Fibroblast of upper back skin (primary cell): ENCODE measurements at places on chromosomes 1 and 21.

DNA sequence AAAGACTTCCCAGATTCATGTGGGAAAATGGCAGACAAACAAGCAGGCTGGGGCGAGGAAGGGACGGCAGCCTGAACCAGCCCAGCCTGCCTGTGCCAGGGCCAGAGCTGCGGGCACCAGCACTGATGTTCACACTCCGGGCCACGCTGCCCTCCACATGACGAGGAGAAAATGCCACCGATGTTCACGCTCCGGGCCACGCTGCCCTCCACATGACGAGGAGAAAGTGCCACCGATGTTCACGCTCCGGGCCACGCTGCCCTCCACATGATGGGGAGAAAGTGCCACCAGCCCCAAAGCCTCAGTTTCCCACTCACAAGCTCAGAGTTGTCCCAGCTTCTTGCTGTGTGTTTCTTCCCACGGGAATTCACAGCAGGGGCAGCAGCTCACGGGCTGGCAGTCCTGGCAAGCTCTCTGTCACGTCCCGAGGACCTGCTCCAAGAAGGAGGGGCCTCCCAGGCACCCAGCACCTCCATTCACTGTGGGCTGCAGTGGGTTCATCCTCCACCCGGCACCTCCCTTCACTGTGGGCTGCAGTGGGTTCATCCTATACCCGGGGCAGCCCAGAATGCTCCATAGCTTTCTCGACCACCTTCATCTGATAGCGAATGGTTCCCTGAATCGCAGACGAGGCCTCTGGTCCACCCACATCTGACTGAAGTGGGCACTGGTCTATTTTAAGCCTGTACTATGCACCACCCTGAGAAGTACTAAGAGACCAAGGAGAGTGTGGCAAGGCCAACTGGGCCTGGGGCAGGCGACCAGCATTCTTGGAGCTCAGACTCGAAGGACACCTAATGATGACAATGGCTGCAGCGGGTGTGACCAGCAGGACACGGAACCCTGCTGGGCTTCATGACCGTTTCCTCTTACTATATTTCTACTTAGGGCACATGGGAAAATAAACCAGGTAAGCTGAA lies 108.8 kb downstream of the NPHP4 start:
- DNase-seq: no peak

GRCh38 chr1:21834094-21834493 lies 22.0 kb downstream of the LDLRAD2 start:
- no peak for DNase-seq

- DNase-seq: no peak
Measured at GRCh38 chr1:77970192-77970591, 8.7 kb downstream of the FUBP1 start.

DNA sequence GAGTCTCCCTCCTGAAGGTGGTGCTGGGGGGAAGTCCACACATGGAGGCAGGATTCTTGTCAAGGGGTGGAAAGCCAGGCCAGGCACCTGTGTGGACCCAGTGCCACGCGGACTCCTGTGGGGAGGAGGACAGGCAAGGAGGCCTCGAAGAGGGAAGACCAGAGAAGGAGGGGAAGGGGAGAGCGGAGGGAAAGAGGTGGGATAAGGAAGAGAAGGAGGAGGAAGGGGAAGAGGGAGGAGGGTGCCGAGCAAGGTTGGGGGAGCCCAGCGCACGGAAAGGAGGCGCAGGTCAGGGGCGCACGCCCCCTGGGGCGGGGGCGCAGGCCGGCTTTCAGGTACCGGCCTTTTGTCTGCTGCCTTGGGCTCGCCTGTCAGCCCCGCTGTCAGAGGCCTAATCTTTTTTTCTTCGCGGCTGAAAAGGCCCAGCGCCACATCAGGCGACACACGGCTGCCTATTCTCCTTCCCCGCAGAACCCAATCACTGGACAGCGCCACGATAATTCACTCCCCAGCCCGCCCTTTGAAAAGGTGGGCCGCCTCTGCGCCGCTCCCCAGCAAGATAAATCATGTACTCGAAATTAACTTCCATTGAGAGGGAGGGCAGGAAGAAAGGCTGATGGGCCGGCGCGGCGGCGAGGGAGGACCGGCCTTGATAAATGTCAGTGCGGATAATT lies 42.5 kb downstream of the PRDM16 start:
- no peak for DNase-seq

DNA sequence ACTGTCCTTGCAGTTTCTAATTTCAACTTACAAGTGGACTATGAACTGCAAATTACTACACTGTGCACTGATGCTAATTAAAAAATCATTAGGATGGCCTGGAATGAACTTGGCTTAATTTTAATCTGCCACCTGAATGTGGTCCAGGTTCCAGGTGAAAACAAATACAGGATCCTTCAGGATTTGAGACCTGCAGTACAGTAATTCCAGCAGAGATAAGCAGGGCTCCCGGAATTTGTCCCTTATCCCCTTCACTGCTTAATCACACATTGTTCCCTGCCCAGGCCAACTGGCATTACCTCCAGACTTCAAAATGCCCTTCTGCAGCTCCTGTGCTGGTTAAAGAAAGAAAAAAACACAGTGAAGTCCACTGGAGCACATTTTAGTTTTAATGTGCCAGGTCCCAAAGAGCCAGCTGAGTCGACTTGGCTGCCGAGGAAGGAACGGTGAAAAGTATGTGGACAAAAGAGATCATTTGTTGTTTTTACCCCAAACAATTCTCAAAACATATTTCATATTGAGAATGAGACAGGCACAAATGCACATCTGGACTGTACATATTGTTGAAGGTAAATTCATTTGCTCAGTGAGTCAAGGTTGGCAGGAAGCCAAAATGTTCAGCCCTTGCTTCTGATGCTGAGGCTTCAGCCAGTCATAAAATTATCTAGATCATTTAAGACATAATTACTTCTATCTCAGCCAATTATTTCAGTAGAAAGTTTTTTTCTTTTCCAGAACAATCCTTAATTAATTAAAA lies 28.3 kb downstream of the DEGS1 start:
- DNase-seq: peak; percentile 79

- DNase-seq: no peak
Measured at GRCh38 chr1:101247404-101248287, 10.8 kb downstream of the S1PR1 start.

GRCh38 chr21:46532080-46532479 lies 72.8 kb downstream of the S100B start:
- no peak for DNase-seq

DNA sequence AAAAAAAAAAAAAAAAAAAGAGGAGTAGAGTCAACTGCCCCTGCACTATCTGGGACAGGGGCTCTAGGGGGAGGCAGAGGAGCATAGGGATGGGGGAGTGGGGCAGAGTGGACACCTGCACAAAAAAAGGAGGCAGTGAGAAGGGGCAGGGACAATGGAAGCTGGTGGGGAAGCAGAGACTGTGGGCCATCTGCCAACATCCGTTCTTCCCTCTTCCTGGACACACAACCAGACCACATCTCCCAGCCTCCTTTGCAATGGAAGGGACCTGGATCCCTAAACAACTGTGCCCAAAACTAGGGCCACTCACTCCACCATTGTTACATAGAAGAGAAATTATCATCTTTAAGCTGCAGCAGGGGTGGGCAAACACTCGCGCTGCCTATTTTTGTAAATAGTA lies 38.4 kb downstream of the NEK2 start:
- DNase-seq: no peak

- peak; percentile 35 for DNase-seq
Measured at GRCh38 chr1:55071477-55071876, 32.1 kb downstream of the PCSK9 start.

- DNase-seq: no peak
Measured at GRCh38 chr1:75725861-75726361, 1.4 kb downstream of the ACADM start.

- DNase-seq: no peak
Measured at GRCh38 chr1:226650236-226650841, 88.7 kb downstream of the ITPKB start.

GRCh38 chr1:54814126-54814498 lies 13.0 kb upstream of the TTC22 start:
- DNase-seq: no peak

- no peak for DNase-seq
Measured at GRCh38 chr1:103162360-103162759, 54.0 kb upstream of the COL11A1 start.

DNA sequence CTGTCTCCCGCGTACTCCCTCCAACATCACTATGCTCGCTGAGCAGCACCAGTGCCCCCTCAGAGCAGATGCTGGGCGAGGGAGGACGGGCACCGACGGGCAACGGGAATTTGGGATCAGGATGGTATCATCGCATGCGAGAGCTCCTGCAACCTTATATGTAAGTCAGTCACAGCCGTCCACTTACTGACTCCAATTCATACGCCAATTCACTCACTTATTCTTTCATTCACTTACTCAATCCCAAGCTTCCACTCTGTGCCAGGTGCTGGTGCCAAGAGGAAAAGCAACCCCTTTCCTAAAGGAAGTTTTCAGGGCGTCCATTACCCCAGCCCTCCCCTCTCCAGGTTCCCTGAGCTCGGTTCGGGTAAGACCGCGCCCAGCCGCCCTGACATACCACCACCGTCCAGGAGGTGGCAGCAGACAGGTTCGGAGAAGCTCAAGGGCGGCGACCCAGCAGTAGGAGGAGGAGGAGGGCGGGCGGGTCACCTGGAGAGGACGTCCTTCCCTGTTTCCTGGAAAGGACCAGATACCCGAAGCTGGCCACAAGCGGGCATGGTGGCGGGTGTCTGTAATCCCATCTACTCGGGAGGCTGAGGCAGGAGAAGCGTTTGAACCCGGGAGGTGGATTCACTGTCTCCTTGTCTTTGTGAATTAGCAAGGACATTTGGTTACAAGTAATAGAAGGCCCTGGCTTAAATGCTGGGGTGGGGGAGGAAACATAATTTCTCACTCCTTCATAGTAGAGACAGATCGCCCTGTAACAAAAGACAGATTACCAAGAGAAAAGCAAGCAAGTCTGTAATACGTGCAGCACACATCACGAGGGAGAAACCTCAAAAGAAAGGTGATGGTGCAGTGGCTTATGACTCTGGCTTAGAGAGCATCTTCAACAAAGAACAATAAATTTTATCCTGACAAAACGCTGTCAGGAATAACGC lies 7.6 kb upstream of the IL22RA1 start:
- peak; percentile 67 for DNase-seq

DNA sequence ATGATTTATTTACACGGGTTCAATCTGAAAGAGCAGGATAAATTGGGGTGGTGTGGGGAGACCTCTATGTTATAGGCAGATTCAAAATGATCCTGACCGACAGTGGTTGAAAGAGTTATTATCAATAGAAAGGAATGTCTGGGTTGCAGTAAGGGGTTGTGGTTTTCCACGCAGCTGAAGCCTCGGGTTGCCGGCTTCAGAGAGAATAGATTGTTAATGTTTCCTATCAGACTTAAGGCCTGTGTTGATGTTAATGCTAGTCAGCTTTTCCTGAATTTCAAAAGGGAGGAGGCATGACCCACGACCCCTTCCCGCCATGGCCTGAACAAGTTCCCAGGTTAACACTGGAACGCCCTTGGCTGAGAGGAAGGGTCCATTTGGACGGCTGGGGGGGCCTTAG lies 2.2 kb upstream of the UBE2J2 start:
- peak; percentile 33 for DNase-seq

GRCh38 chr1:93669369-93669768 lies 12.3 kb downstream of the BCAR3 start:
- peak; percentile 48 for DNase-seq

DNA sequence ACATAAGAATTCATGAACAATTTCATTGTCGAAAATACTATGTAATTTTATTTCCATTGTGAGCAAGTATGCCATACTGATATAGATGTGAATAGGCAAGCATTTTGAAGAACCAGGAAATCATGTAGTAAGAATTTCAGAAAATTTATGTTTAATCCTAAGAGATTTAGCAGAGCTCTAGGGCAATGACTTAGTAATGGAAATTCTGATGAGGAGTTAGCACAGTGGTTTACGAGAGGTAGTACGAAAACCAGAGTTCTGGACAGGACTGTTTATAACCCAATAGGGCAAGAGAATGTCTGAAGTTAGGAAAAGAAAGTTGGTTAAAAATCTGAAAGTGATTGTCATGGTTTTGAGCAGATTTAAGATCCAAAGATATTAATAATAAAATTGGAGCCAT lies 439.6 kb upstream of the DEPDC1 start:
- DNase-seq: no peak

- no peak for DNase-seq
Measured at GRCh38 chr1:92834617-92835016, 2.8 kb downstream of the RPL5 start.

DNA sequence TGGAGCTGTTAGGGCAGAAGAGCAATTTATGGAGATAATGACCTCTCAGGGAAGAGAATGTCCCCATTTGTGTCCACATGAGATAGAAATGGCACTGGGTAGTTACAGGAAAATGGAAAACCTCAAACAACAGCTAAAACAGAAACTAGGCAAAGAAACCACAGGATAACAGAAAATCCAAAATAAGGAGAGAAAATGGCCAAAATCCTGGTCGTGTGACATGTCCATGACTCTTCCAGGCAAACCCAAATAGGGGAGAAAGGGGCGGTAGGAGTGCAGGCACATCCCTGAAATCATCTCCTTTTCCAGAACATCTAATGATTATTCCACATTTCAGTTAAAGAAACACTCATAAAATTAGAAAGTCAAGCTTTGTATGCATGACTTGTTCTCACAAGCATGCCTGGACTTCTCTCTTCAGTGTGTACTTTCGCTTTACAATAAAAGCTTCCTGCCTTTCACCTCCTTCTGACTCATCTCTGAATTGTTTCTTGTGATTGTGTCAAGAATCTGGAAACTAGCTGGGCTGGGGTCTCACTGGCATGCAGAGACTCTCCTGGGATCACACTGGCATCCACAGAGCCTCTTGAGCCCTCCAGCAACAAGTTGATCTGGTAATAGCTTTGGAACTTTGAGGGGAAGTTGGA lies 171.4 kb upstream of the ZP4 start:
- DNase-seq: peak; percentile 78

- DNase-seq: no peak
Measured at GRCh38 chr1:70083519-70083918, 121.9 kb downstream of the LRRC40 start.

DNA sequence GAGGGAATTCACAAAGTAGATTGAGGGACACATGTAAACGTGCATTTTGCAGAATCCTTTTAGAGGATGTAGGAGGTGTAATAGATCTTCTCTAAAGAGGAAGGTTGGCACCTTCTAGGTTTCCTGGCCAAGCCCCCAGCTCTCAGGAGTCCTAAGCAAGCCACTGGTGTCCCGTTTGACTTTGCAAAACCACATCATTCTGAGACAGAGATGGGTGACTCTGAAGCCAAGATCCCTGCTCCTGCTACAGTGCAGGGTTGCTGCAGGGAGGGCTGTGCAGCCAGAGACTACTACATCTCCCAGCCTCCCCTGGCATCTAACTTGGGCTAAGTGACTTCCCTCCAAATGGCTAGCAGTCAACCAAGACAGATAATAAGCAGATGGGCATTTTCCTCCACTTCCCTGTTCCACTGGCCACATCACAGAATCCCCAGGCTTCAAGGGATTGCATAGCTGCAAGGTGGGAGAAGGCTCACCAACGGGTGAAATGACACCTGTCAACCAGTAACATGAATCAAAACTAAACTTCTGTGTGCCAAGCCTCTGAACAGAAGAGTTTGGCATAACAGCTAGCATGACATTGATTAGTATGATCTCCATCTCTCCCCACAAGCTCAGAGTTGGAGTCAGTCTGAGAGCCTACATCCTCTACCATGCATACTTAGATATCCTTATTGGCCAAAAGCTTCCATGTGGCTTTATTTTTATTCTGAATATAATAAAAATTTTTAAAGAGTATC lies 129.6 kb upstream of the COA6 start:
- no peak for DNase-seq

- DNase-seq: no peak
Measured at GRCh38 chr1:47917687-47918086, 79.5 kb downstream of the TRABD2B start.
